ENCODE measurements at places on chromosomes 7 and 10.

- no peak for DNase-seq
Observed at GRCh38 chr7:117273814-117274225, 49.0 kb downstream of the WNT2 start.

DNA sequence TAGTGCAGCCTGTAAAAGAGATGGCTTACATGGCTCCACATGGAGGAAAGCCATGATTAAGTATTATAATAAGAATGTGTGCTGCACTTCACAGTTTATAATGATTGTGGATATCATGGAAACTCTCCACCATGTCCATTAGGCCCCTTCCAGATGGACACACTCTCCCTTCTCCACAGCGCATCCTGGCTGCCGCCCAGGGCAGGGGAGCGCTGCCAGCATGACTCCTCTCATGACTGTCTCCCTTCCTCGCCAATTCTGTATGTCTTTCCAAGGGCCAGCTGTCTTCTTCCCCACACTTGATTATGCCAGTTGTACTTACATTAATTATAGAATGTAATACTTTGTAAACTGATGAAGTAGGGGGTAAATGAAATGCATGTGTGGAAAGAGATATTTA, 259.3 kb upstream of the TMEM72 start:
- DNase-seq: no peak

GRCh38 chr10:470339-471003, 219.0 kb downstream of the DIP2C start:
- DNase-seq: no peak

GRCh38 chr10:114313866-114314265, 74.8 kb downstream of the VWA2 start:
- no peak for DNase-seq

DNA sequence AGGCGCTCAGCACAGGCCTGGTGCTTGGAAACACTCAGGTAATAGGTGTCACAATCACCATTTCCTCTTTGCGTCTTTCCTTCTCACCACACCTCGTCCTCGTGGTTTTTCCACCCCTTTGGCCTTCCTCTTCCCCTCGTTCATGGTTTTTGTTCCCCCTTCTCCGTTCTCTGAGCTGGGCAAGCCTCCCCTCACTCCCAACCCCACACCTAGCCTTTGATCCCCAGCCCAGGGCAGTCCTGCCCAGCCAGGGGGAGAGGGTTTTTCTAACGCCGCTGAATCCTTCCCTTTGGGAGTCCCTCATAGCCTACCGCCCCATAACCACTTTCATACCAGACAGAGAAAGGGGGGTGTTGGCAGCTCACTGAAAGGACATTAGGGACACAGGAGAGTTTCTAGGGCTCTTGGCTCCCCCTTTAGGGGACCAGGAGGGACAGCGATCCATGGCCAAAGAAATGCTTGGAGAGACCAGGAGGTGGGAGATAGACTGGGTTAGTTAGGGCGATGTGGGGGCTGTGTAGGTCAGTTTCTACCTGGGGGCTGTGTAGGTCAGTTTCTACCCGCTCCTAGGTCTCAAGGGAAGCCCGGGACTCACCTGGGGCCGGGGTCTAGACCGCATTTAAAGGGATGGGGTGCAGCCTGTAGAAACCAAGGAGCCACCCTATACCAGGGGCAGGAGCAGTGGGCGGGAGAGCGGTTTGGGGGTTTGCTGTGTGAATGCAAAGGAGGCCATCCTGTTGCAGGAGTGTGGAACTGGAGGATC, 1.4 kb downstream of the EPHB4 start:
- no peak for DNase-seq

DNA sequence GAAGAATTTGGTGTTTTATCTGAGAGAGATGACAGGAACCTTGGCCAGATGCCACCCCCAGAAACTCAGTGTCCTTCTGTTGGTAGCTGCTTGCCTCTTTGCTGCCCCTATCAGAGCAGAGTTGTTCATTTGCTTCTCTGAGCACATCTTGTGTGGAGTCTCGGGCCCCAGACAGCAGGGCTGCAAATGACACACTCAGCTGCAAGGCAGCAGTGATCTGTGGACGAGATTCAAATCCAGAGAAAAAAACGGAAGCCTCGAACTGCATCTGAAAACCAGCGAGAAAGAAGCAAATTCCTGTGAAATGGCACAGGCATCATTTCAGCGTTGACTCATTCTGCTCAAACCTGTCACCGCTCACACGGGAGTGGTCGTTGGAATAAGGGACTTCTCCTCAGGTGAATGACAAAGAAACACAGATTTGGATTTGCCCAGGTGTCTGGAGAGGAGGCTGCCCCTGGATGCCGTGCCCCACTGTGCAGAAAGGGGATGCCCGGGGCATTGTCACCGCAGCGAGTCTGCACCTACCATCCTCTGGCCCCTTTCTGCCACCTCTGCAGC, 144.7 kb downstream of the PFKFB3 start:
- peak; percentile 22 for DNase-seq

DNA sequence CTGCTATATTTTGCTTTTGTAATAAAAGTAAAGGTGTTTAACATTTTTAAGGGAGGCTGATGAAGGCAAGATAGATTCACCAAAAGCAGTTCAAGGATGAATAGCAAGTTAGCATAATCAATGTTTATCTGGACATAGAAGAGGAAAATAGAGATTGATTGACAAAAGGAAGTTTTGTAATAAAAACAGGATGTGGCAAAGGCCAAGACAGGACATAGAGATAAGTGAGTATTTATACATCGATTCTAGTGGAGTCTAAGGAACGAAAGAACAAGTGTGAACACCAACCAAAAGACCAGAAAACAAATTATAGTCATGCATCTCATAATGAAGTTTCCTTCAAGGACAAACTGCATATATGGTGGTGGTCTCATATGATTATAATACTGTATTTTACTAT, 123.8 kb downstream of the CCDC71L start:
- no peak for DNase-seq

GRCh38 chr7:137081321-137082093, 213.1 kb downstream of the CHRM2 start:
- no peak for DNase-seq

DNA sequence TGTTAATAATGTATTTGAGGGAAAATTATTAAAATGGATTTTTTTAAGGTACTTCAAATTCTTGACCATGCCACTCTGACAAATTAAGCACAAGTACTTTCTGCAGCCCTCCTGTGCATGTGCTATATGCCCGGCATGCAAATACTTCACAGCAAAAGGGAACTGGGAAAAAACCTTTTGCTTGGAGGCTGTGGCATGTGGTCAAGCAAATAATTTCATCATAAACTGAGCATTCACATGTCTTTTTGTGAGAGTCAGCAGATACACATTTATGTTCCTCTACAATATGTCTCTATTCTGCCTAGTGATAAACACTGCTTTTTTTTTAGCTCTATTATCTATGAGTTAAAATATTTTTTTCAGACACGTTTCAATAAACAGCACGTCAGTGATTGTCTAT, 53.7 kb upstream of the SEMA3A start:
- DNase-seq: no peak

DNA sequence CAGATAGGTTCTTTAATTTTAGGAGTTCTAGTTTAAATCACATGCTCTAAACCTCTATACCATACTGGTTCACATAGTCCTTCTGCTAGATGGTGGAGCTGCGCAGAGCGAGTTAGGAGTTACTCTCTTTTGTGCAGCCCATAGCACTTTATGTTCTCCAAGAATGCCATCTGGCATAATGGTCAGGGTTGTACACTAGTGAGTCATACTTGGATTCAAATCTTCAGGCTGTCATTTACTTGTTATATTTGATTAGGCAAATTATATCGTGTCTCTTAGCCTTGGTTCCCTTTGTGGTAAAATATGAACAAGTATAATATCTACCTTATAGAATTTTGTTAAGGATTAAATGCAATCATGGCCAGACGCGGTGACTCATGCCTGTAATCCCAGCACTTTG, 1078.3 kb downstream of the NRG3 start:
- no peak for DNase-seq

- DNase-seq: no peak
Observed at GRCh38 chr10:7485244-7485556, 74.4 kb upstream of the SFMBT2 start.

DNA sequence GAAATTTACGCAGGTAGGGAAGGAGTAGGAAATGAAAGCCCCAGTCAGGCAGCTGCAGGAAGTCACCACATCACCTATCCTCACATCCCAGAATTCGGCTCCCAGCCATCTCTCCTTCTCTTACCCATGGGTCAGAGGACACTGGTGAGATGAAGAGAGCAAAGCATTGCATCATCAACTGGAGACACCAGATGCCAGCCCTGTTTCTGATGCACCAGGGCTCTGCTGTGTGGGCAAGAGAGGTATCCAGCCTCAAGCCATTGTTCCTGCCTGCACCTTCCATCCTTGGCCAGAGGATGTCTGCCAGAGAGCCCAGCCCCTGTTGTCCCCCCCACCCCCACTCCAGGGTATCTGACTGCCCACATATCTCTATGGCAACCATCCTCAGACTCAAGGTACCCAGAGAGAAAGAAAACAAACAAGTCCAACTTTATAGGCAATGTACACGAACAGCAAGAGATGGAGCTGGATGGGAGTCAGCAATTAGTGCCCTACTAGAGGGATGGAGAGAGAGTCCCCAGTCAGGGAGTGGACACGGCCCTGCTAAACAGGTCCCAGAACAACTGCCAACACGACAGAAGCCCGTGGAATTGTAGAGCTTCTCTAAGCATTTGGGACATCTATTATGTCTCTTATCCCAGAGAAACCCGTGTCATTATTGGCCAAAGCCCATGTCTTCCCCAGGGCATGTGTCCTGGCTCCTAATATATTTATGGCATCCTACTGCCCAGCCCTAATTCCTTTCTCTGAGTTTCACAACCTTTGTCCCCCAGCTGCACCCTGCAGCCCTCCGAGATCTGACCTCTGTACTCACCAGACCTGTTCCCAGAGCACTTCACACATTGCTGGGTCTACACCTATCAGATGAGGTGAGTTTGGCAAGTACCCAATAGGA, 2.8 kb downstream of the CAMK2G start:
- no peak for DNase-seq

GRCh38 chr7:149782682-149783345, 9.4 kb upstream of the ZNF467 start:
- DNase-seq: no peak

- DNase-seq: no peak
Observed at GRCh38 chr7:50688226-50688590, 94.5 kb downstream of the GRB10 start.

GRCh38 chr7:99002148-99002826, 124.0 kb downstream of the TRRAP start:
- no peak for DNase-seq

- DNase-seq: no peak
Observed at GRCh38 chr7:104980841-104981671, 32.9 kb upstream of the KMT2E start.

DNA sequence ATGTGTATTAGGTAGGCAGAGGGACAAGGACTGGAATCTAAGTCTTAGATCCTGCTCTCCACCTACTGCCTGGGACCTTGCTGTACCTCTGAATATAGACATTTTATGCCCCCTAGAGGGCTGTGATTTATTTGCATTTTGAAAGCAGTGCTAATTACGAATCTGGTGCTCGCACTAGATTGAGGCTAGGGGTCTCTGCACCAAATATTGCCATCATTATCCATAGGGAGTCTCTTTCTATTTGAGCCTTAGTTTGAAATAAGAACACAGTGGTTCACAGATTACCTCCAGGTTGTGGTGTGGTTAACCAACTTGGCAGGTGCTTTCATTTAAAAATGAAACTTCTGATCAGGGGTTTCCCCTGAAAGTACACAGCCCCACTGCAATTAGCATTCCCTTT, 41.8 kb downstream of the CNNM1 start:
- DNase-seq: no peak

GRCh38 chr10:18136073-18136791, 4.0 kb upstream of the CACNB2 start:
- DNase-seq: no peak

GRCh38 chr10:128839134-128839533, 627.9 kb upstream of the MGMT start:
- no peak for DNase-seq

DNA sequence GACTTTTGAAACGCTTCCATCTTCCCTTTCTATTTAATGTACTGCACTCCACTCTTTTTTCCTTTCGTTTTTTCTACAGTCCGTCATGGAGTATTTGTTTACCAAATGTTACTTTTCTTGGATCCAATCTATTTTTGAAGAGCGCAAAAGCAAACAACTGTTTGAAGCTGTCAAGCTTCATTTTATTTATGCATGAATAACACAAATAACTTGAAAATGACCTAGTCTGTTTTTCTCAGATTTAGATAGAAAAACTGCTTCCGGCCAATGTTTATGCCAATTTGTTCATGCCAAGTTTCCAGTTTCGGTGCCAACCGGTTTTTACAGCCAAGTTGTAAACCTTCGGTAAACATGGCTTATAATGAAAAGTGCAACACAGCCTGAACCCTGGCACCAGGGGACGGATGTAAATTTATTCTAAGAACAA, 150.9 kb upstream of the KLF6 start:
- DNase-seq: no peak

DNA sequence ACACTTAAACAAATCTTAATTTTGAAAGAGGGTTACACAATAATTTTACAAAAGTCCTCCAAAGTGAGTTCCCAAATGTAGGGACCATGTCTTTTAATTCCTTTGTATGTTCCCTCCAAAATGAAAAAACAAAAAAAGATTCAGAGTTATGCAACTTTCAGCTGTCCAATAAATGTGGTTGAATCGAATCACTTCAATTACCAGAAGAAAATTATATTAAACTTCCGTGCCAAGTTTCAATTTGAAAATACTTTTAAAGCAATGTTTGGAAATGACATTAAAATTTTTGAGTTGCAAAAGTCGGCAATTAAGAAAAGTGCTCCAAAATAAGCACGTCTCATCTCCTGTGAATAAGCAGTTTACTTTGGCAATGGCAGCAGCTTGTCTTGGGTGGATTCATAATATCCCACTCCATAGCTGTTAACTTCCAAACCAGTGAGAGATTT, 60.3 kb upstream of the C1GALT1 start:
- DNase-seq: no peak

DNA sequence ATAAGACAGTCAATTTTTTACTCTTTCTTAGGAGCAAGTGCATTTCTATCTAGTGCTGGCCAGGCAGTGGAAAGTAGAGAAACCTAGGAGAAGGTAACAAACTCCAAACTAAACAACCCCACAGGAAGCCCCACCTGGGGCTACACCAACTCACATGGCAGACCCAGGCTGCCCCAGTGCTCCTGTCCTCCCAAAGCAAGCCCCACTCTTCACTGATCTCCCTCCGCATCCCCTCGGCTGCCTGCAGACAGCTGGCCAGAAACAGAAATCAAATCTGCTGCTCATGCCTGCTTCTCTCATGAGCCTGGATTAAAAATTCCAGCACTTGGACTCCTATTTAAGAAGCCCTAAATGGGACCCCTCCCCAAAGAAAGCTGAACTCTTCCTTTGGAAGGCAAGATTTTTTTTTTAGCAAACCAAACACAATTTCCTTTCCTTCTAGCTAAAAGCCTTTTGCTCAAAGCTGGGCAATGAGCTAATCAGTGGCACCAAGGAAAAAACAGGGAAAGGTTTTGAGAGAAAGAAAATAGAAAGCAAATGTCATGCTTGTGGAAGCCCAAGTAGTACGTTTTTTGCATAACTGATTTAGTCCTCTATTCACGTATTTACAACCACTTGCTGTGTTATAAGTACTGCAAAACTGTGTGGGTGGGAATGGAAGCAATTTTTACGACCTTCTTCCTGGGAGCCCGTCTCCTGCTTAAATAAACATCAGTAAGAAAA, 10.8 kb downstream of the PDE1C start:
- no peak for DNase-seq

GRCh38 chr7:4085937-4086691, 596.0 kb upstream of the FOXK1 start:
- DNase-seq: no peak

GRCh38 chr7:138207555-138207971, 131.3 kb downstream of the AKR1D1 start:
- DNase-seq: no peak

- no peak for DNase-seq
Observed at GRCh38 chr7:72492461-72493065, 80.4 kb upstream of the CALN1 start.

All from activated CD8-positive, alpha-beta memory T cell treated with anti-CD3 and anti-CD28 coated beads for 1 hour (primary cell).